ENCODE measurements at places on chromosomes 7 and 10.

DNA sequence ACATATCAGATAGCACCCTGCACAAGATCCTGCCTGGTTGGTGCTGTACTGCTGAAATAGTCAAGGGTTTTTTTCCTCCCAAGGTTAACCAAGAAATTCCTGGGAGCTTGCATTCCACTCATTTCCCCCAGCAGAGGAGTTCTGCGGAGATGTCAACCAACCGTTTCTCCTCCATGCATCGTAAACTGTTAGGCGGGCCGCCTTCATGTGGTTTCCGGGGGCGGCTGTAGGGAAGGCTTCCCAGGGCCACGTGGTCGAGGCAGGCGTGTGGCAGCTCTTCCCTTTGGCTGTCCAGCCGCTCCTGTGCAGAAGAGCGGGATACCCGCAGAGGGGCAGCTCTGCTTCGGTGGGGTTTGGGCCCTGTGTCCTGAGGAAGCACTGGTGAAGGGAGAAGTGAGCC, 113.7 kb downstream of the RGS10 start:
- no peak for DNase-seq

DNA sequence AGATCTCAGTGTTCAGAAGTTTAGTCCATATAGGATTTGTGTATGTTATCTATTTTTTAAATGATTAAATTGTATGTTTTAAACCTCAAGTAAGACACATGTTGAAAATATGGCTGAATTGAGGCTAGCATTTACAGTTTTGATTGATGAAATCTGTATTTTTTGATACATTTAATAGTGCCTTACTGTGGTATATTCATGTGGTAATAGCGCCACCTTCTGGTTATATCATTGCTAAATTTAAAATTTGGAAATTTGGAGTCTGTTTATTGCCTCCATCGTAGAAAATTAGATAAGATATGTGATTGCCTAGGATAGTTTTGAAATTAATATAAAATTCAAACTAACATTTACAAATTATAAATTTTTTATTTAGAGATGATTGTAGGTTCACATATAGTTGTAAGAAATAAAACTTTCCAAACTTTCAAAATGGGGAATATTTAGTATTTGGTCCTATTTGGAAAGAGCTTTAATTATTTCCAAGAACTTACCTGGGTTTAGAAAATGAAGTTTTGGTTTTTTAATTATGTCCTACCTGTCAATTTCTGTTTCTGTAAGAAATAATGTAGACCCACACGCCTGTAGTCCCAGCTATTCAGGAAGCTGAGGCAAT, 19.1 kb upstream of the ARMS2 start:
- DNase-seq: peak; percentile 60

DNA sequence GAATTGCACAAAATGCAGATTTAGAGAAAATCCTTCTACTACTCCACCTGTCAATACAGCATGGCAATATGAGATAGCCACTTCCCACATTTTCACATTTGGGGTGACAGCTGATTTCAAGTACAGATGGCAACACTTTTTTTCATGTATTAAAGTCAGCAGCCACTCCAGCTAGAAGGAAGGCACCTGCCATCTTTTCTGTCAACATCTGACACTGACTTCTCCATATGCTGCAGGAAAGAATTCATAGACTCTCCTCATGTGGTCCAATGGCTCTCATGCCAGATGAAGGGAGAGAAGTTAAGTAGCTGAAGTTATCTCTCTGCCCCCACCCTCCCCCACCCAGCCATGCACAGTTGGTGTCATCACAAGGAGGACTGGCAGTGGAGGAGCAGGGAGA, 912.0 kb downstream of the SORCS1 start:
- no peak for DNase-seq

- no peak for DNase-seq
Observed at GRCh38 chr10:129725011-129725410, 239.1 kb downstream of the EBF3 start.

GRCh38 chr10:45444976-45445898, 71.2 kb downstream of the ALOX5 start:
- DNase-seq: no peak

DNA sequence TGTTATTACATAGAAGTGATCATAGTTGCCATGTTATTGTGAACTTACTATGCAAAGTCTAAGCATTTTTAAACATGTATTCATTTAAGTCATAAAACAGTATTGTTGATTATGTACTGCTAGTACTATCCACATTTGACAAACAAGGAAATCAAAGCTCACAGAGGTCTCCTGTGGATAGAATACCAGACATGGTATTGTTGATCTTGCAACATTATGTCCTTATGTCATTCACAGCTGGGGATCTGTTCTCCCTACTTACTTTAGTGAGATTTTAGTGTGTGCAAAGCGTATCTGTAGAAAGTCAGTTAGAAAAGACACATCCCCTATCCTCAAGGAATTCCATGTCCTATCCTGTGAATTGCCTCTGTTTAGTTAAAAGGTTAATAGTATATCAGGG, 106.1 kb downstream of the SND1 start:
- no peak for DNase-seq

DNA sequence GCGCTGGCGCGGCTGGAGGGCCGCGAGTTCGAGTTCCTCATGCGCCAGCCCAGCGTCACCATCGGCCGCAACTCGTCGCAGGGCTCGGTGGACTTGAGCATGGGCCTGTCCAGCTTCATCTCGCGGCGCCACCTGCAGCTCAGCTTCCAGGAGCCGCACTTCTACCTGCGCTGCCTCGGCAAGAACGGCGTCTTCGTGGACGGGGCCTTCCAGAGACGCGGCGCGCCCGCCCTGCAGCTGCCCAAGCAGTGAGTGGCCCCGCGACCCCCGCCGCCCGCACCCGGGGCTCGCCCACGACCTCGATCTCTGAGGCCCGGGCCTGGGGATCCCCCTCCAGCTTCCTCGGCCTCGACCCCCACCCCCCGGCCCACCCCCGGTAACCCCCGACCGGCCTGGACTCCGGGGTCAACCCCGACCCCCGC, 537 bp downstream of the FOXK1 start:
- peak; percentile 42 for DNase-seq

DNA sequence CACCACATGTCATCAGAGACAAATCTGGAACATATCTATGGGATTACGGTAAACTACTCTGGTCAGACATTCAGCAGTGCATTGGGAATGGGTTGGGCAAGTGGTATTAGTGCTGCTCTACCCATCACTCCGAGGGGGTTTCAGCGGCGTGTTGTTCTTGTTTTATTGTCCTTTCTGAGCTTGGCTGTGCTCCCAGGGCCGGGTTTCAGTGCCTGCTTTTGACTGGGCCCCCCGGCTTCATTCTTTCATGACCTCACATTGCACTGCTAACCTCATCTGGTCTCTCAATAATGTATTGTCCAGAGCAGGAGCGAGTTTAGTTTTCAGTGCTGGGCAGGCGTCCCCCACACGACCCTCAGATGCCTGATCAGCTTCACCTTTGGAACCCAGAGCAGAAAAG, 364.6 kb downstream of the PAXIP1 start:
- no peak for DNase-seq

DNA sequence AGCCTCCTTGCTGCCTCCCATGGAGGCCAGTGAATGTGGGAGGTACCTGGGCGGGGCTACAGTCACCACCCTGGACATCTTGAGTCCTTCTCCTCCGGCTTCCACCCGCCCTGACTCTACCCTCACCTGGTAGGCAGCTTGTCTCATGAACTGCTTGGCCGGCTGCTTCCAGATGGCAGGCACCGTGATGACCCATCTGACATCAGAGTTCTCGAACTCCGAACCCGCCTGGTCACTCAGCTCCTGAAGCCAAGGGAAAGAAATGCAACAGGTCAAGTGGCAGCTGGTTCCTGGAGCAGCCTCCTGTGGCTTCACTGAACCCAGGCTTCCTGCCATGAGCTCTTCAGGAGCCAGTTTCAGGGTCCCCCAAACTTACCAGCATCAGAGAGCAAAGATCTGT, 50.1 kb downstream of the HSPA12A start:
- DNase-seq: no peak

DNA sequence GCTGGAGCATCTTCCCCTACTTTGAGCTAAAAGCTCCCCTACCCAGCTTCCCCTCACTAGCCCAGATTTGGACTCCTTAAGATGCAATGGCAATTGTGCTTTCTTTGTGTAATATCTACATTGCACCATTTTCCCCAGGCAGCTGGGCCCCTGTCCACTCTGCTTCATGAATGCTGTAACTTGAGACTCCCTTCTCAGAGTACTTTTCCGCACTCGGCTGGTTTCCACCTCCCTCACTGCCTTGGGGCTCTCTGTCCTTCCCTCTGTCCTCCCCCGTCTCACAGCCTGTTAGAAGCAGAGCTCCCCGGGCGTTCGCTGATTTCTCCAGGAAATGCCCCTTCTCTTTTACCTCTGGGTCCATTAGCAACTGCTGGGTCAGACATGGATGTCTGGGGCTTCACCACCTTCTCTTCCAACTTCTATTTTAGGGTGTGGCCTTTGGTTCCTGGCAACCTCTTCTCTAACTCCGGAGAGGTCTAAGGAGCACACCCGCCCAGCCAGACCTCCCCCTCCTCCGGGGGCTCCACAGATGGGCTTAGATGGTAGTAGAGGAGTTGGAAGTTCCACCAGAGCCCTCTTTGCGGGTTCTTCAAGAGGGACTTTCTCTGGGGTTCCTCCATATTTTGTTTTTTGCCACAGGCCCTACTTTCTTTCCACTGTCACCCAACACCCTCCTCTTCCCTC, 2.9 kb upstream of the TMEM72 start:
- DNase-seq: no peak

GRCh38 chr10:17683541-17683940, 39.6 kb downstream of the STAM start:
- DNase-seq: no peak

DNA sequence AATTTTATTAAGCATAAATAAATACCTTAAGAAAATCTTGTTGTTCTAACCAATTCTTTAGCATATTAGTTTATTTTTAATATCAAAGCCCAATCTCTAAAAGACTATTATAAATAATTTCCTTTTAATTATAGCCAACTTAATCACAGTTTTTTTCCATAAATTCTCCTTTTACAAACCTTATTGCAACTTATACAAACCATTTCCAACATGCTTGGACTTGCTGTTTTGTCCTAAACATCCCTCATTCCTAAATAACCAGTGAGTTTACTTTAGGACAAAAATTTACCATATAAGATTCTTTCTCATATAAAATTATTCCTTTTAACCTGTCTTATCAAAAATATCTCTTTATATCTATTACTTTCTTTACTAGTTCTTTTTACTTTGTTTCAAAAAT, 25.2 kb upstream of the LSM8 start:
- DNase-seq: no peak

- no peak for DNase-seq
Observed at GRCh38 chr10:52740913-52741675, 31.5 kb downstream of the MBL2 start.

DNA sequence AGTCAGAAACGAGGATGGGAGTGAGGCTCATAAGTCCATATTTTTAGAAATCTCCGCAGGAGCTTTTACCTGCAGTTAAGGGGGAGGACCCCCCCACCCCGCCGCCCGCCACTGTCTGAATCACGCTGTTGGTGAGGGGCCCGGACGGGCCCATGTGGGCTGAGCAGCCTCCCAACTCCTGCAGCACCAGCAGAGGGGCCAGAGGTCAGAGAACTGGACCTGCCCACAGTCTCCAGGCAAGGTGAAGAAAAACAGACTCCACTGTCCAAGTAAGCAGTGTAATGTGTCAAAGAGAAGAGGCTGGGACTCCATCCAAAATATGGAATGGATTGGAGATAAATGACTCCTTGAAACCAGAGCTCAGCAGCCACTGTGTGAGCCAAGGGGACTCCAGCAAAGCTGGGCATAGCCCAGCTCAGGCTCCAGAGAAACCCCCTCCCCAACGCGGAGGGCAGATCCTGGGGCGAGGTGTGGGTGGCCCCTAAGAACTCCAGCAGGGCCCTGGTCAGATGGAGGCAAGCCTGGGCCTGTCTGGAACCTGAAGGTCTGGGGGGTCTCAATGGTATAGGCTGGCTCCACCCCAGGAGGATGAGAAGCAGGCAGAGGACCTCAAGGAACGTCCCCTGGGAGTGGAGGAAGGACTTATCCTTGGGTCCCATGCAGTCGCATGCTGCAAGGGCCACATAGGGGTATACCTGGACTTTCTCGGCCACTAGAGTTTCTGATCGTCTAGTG, 128.5 kb upstream of the TNS3 start:
- DNase-seq: no peak

DNA sequence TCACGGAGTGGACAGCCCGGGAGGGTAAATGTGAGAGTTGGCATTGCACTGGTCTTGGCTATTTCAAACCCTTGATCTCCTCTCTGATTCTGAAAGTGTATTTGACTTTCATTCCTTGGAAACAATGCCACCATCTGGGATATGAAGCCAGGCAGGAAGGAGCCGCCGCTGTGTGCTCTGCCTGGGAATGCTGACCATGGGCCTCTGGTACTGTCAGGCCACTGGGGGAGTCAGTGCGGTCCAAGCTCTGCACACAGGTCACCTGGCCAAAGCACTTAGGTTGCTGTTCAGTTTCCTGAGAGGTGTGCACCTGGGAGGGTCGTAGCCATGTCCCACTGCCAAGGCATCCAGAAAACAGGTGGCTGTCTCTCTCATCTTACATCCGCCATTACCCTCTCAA, 68.5 kb upstream of the SHH start:
- DNase-seq: no peak

GRCh38 chr7:47190462-47190861, 391.4 kb downstream of the TNS3 start:
- no peak for DNase-seq

- no peak for DNase-seq
Observed at GRCh38 chr7:140518370-140519006, 39.2 kb upstream of the MKRN1 start.

DNA sequence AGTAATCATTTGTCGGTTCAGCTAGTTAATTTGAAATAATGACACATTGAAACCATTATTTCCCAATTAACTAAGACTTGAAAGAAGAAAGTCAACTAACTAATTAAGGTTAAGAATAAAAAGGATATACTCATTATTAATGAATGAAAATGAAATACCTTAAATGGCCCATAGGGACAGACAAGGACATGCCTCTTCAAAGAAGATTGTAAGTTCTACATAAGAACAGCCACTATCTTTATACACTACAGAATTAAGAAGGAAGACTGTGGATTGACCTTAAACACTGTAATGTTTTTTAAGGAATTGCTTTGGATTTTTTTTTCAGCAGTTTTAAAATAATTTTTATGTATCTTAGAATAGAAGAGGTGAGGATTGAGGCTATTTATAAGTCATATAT, 60.7 kb downstream of the CSTF2T start:
- DNase-seq: no peak

DNA sequence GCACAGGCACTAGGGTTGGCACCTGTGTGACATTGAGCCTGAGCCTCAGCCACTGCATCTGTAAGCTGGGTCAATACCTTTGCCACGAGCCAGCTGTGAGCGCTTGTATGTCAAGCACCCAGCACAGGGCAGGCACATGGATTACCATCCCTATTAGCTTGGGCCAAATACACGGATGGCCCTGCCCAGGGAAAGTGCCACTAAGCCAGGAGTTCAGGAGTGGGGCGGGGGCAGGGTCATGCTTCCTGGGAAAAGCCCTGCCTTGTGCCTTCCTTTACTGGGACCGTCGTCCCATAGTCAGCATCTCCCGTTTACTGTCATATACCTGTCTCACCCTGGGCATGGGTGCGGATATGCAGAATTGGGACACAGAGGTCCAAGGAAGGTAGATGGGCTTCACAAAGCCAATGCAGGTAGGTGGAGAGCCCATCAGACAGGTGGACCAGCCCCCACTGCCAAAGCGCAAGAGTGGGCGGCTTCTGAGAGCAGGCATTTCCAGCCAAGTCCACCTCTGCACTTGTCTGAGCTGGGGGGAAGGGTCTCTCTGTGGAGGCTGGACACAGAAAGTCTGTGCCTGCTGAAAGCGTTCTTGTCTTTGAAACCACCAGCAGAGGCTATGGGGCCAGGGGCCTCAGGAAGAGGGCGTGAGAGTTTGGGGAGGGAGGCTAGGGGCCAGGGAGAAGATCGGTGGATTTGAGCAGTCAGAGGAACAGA, 72.6 kb downstream of the VWA2 start:
- DNase-seq: no peak

Measured in CD4-positive, alpha-beta memory T cell (primary cell).